IMR-90 (cell line): ENCODE measurements at places on chromosomes 7 and 10.
A peak's percentile ranks its signal among the peaks of the same experiment; 100 is the strongest.

DNA sequence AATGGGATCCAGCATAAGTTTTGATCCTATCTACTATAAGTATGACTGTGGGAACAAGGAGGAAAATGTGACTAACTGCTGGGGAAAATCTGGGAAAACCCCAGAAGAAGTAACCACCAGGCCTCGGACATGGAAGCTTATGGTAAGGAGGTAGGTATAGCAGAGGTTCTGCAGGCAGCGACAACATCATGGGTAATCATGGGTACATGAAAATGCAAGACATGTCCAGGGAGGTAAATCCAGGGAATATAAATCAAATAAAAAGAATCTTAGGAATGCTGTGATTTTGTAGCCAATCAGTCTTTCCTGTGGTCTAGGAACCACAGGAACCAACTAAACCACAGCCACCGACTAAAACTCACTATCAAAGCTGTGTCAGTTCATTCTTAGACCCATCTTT lies 168.3 kb upstream of the NPY start:
- DNase-seq: no peak

- no peak for DNase-seq
These were observed 95.5 kb downstream of the UBE3C start for GRCh38 chr7:157234271-157234670.

DNA sequence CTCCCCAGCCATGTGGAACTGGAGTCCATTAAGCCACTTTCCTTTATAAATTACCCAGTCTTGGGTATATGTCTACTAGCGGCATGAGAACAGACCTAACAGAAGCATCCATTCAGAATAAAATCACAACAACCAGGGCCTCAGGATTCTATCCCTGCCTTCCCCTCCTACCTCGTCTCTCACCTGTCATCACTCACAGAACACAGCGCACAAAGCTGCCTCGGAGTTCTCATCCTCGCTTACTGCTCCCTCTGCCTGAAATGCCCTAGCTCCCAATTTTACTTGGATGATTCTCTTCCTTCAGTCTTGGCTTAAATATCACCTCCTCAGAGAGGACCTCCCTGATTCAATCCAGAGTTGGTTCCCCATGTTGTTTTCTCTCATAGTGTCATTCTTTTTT lies 70.7 kb upstream of the AFAP1L2 start:
- no peak for DNase-seq

DNA sequence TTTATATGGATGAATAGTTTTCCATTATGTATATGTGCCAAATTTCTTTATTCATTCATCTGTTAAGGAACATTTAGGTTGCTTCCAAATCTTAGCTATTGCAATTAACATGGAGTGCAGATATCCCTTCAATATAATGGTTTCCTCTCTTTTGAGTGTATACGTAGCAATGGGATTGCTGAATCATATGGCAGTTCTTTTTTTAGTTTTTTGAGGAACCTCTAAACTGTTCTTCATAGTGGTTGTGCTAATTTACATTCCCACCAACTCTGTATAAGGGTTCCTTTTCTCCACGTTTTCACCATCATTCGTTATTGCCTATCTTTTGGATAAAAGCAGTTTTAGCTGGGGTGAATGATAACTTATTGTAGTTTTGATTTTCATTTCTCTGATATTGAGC lies 46.5 kb downstream of the FAS start:
- no peak for DNase-seq

- peak; percentile 19 for DNase-seq
These were observed 100.6 kb upstream of the MDFIC start for GRCh38 chr7:114821030-114821900.

GRCh38 chr10:14205233-14205632 lies 125.5 kb downstream of the FRMD4A start:
- no peak for DNase-seq

DNA sequence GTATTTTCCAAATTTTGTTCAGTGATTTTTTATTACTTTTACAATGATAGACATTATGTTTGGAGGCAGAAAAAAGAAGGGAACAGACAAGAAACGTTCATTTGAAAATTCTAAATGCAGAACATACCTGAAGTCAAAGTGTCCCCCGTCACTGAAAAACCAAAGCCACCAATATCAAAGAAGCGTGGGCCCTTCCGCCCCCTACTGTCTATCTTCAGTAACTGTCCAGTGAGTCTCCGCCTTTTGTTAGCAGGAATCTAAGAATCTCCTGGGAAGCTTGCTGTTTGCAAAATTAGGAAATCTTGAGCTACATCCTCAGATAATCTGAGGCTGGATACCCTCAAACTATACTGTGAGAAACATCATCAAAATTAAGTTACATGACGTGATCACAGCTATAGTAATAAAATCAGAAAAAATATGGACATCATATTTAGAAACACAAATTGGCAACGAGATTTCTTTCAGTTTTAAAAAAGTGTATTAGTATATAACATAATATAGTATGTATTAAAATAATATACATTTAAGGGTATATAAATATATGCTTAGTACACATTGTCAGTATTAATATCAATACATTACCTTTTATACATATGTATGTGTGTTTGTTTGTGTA lies 169.3 kb upstream of the AKR1E2 start:
- peak; percentile 67 for DNase-seq

- DNase-seq: peak; percentile 28
These were observed 134.3 kb downstream of the PRKCQ start for GRCh38 chr10:6445671-6446316.

DNA sequence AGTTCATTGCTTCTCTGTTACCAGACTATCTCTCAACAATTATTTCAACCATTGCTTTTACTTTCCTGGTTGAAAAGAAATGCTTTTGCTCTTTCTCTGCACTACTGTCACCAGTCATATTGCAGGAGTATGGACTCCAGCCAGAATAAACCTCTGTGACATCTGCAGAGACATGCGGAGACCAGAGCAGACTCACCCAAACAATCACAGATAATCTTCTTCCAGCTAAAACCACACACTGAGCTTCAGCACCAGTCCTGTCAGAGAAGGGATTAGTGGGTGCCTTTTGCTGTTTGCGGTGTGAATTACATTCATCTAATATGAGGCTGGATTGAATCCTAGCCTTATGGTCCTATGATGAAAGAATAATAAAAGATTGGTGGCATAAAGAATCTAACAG lies 258.6 kb downstream of the CNTNAP2 start:
- no peak for DNase-seq

- DNase-seq: no peak
These were observed 325.6 kb downstream of the PHTF2 start for GRCh38 chr7:78124216-78124615.

DNA sequence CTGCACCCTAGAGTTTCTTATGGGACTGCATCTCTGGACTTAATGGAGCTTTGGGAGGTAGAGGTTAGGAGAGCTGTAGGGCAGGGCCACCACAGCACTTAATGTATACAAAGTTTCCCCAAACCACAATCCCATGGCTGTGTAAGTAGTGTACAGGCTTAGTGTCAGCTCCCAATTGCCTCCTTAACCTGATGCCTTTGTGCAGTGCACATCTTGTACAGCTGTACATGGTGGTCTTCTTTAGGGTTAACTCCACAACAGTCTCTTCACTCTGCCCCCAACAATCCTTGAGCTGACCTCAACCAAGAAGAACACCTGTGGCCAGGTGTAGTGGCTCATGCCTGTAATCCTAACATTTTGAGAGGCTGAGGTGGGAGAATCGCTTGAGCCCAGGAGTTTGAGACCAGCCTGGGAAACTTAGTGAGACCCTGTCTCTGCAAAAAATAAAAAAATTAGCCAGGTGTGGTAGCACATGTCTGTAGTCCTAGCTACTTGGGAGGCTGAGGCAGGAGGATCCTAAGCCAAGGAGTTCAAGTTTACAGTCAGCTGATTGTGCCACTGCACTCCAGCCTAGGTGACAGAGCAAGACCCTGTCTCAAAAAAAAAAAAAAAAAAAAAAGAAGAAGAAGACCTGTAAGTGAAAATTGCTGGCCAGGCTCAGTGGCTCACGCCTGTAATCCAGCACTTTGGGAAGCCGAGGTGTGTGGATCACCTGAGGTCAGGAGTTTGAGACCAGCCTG lies 6.8 kb downstream of the PLAU start:
- peak; percentile 68 for DNase-seq

DNA sequence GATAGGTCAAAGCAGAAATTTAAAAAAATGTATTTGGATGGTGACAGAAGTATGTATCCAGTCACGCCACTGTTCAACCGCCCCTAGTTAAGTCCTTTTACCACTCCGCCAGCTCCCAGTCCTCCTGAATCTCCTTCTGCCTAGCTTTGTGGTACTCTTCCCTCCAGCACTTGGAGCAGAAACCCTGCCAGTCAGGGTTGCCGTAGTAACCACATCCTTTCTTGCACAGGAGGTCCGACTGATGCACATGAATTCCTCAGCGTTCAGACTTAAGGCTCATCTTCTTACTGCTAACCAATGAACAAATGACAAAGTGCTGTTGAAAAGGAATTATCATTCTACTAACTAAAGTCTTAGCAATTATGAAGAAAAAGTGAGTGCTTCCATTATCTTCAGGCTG lies 175.3 kb upstream of the KCTD7 start:
- DNase-seq: no peak

- DNase-seq: no peak
These were observed 39.7 kb downstream of the MALSU1 start for GRCh38 chr7:23338863-23339262.

- no peak for DNase-seq
These were observed 128.8 kb upstream of the GPR26 start for GRCh38 chr10:123537188-123537961.

DNA sequence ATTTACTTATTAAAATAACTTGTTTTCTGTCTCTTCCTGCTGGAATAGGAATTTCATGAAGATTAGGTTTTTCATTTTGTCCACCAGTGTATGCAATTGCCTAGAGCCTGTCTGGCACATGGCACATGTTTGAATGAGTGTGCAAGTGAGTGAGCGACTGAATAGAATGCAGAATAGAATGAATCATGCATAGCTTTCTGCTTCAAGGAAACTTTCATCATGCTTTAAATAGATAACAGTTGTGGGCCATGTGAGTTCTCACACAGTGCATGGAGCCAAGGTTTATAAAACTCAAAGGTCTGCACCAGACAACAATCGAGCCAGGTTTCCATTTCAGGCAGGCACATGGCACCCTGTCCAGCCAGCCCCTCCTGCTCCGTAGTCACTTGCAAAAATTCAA lies 74.2 kb upstream of the HECW1 start:
- peak; percentile 73 for DNase-seq

DNA sequence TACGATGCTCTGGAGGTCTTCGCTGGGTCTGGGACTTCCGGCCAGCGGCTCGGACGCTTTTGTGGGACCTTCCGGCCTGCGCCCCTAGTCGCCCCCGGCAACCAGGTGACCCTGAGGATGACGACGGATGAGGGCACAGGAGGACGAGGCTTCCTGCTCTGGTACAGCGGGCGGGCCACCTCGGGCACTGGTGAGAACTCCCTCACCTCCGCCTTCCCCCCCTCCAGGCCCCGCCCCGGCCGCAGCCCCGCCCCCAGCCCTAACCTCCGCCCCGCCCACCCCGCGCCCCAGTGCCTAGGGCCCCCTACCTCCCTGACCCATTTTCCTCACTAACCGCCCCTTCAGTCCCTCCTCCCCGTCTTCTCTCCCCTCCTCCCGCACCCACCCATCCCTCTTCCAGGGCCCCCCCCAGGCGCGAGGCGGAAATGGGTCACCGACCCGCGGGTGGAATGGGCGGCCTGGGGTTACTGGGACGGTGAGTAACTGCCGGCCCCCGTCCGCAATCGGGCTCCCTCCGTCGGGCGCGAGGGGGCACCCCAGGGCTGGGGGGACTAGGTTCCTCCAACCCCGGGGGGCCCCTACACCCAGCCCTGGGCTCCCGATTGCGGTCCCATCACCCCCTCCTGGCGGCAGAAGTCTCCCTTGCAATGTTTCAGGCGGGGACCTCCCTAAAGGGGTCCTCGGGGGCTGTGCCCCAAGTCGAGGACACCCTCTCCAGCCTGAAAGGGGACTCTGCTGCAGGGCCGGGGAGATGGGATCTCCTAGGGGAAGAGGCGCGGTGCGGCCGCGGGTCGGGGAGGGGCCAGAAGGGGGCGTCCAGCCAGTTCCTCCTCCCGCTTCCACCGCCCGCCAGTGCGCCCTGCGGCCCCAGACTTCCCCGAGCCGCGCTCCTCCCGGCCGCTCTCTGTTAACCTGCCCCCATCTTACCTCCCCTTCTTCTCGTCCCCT lies 2.1 kb downstream of the PCOLCE start:
- peak; percentile 46 for DNase-seq

DNA sequence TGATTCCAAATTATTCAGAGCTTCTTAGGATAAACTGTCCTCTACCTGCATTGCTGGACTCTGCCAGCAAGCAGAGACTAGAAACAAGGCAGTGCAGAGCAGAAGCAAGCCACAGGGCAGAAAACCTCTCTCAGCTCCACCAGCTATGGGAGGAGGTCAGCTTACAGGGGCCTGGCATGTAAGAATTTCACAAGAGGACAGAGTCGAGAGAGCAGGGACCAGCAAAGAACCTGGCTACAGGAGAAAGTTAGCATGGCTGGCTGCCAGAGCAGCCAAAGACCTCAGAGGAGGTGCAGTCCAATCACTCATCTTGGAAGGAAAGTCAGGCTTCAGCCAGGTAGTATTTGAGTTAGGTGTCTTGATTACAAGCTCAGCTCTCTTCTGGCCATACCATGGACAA lies 62.9 kb downstream of the ENO4 start:
- DNase-seq: no peak

GRCh38 chr10:119505131-119505551 lies 37.4 kb downstream of the RGS10 start:
- DNase-seq: no peak

GRCh38 chr7:135693558-135693957 lies 31.2 kb downstream of the STMP1 start:
- DNase-seq: no peak

GRCh38 chr10:76456197-76456596 lies 1024.8 kb downstream of the LRMDA start:
- no peak for DNase-seq

DNA sequence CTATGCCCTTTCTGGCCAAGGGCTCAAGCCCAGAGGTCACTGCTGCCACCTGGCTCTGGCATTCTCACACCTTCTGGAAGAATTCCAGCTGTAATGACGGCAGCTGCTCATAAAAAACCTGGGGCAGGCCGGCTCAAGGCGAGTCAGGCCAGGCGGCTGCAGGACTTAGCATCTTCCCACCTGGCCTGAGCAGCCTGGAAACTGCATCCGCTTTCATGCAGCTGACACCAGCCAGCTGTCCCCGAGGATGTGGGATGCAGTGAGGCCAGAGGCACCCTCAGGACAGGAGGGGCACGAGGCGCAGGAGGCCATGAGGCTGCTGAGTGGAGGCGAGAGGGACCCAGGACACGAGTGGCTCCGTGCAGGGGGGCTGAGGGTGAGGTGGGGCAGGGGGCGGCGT lies 47.5 kb upstream of the ADGRA1 start:
- DNase-seq: no peak

DNA sequence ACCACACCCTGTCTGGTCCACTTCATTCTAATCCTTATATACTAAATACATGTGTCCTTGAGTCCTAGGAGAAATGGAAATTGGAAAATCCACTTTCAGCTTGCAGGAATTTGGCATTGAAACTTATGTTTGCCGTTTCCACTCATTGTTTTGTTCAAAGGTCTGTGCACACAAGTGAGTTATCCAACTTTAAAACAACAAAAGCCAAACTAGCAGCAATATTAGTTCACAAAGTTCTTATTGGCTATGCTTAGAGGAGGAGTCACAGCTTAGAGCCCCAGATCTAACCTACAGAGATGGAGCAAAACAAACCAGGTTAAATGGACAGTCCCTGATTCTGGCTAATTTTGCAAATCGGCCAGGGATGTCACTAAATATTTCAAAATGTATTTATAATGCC lies 44.6 kb upstream of the AFAP1L2 start:
- DNase-seq: no peak

- DNase-seq: no peak
These were observed 2.4 kb upstream of the MTPAP start for GRCh38 chr10:30351502-30351901.
